Sciatic nerve (tissue), 2 donors: ENCODE measurements at places on chromosomes 5 and 9. TPM values are rescaled to one million over a fixed set of nuclear protein-coding genes. Genes with fewer than 3 reads are reported as not detected.

GRCh38 chr5:12704955-12705354 is 800.7 kb upstream of the CTNND2 start:
- no peak for DNase-seq

- no peak for DNase-seq
Observed at GRCh38 chr5:107604990-107605389, 65.7 kb downstream of the EFNA5 start.

DNA sequence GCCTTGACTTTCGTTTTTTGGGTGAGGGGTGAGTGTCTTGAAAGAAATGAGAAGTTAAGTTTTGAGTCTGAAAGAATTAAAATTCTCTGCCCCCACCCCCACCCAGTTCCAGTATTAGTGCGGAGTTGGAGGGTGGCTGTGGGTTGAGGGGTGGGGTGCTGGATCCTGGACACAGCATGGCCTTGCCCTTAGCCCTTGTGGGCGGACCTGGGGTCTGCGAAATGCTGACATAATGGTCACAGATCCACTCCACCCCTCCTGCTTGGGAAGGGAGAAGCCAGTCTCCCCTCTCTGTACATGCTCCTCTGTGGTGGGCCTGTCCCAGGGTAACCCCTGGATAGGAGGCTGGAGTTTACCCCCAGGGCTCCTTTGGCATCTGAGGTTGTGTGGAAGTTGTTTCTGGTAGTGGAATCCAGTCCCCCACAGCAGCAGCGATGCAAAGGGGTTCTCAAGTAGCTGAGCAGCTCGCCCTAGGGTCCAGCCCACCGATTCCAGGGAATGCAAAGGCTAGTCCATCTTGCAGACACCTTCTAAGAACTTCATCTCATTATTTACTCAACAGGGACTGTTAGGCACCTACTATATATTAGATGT is 42.8 kb upstream of the TCF7 start:
- DNase-seq: no peak

DNA sequence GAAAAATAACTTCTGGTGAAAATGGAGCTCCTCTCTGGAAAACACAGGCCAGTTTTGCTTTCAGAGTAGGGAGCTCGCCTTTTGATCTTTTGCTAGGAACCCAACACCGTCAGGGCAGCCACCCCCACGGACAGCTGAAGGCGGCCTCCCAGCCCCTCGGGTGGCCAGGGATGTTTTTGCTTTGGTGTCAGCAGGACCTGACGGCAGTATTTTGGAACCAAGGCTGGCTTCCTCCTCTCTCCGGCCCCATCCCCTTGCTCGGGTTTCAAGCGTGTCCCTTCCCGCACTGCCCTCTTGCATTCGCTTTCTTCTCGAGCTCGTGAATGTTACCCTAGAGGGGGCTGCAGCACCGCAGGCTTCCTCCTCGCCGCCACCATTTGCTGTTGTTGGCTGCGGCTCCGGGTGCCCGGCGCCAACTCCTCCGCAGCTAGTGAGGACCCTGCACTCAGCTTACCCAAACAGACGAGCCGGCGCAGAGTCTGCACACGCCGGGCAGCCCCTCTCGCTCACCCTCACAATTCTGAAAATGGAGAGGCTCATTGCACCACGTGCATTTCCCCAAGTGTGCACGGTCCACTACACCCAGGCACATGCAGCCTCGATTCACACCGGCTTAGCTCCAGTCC is 35.5 kb upstream of the ADAMTSL1 start:
- DNase-seq: peak; percentile 73

DNA sequence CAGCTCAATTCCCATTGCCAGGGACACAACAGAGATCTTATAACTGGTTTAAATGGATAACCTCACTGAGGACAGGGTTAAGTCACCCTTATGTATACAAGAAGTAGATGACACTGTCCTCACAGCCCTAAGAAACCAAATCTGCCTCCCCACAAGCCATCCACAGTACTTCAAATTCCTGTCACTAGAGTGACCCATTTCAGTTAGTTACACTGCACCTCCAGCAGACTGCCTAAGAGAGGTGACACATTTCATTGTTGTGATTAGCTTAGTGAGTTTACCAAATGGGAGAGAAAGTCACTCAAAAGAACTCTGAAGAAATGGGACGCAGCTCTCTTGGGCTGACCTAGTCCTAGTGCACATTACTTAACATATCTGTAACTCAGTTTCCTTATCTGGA is 53.6 kb upstream of the HTR1A start:
- DNase-seq: no peak

DNA sequence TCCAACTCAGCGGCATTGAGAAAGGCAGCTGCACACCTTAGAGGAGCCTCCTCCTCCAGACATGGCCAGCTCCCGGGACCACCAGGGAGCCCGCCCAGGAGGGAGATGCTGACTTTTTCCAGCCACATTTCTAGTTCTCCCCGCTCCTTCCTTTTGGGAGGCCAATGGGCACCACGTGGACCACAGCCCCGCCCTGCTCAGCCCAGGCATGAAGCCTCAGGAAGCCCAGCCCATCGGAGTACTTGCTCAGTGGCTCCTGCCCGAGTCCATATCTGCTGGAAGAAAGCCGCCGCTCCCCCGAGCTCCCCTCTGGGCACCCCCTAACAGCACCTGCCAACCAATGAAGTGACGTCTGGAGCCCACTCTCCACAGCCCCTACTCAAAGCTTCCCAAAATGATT is 52.4 kb downstream of the SMIM23 start:
- no peak for DNase-seq

DNA sequence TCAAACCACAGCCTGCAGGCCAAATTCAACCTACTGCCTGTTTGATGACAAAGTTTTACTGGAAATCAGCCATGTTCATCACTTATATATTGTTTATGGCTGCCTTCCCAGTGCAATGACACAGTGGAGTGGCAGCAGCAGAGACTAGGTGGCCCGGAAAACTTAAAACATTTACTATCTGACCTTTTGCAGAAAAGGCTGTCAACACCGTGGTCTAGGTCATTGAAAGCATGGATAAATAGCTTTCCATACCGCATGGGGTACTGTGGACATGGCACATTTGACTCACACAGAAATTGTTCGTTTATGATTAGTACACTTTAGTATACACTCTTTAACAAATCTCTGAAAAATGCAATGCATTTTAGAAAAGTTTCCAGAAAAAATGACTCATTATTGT is 298.3 kb upstream of the EFNA5 start:
- DNase-seq: no peak

DNA sequence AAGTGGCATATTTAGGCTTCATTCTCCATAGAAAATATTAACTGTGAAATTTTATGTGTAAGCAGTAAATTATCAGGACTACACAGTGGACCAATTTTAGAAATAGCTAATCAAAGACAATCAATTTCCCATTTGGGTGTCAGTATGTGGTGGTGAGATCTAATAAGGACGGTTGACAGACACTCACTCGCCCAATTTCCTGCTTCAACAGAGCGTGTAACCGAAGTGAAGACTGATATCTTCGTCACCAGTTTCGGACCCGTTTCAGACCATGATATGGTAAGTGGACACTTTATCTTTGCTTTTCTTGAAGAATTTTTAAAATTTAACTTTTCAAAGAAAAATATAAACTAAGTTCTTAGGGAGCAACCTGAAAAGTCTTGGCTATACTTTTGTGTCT is 17.6 kb downstream of the GABRA1 start:
- DNase-seq: no peak

DNA sequence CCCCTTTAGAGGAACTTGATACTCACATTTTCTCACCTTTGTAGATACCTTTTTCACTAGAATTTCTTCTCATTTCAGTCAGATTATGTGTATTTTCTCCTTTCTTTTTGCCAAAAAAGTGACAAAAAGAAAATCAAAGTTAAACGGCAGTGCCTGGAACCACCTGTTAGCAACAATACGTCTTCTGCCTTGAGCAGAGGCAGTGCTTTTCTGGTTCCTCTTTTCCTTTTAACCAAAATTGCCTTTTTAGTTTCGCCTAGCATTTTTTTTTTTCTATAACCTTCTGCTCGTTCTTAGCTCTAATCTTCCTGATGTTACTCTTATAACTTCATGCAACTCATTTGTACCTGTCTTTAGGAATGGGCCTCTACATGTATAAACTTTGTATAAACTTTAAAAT is 26.1 kb downstream of the SMIM32 start:
- no peak for DNase-seq

DNA sequence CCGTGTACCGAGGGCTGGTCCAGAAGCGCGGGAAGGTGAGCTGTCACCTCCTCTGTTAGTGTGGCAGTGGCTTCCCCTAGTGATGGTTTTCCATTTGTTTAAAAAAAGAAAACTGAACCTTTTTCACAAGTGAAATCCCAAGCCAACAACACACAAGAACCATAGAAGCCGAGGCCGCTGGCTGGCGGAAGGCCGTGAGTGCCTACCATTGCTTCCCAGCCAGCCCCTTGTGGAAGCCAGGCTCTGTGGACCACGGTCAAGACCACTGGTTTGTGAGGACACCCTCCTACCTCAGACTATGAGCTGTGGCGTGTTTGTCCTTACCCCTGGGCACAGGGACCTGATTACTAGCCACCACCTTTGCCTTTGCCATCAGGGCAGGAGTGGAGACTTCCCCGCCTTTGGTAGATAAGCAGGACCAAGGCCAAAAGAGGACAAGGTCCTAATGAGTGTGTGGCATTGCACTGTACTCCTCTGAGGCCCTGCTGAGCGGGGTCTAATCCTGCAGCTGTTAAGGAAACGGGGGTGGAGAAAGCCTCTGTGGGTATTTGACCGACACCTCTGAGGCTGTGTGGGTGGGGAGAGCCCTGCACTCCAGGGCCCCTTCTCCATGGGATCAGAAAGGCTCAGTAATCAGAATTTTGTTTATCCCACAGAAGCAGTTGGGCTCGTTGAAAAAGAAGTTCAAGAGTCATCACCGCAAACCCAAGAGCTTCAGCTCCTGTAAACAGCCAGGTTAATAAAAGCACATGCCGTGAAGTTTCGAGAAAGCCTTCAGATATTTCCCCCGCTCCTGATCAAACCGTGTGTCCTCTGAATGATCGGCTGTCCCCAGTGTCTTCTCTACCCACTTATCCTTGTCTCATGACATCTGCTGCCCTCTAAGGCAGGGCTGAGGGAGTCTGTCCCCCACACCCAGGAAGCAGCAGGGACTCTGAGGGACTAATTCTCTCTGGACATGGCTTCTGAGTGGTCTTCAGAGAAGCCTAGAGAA is 4.3 kb downstream of the SURF2 start:
- DNase-seq: no peak

DNA sequence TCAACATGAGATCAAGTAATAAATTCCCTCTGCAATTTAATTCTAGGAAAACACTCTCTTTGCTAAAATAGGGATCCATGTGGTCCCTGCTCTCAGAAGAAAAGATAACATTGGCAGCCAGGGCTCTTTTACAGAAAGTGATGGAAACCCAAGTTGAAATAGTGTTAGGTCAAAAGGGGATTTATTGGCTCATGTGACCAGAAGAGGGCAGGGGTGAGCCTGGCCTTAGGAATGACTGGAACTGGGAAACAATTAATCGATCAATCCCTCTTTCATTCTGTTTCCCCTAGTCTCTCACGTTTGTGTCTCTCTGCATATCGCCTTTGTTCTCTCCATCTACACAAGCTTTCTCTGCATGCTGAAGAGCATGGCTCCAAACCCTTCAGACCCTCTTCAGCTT is 58.3 kb upstream of the ALDH1B1 start:
- no peak for DNase-seq

- no peak for DNase-seq
Observed at GRCh38 chr5:14773588-14773987, 98.0 kb downstream of the ANKH start.

DNA sequence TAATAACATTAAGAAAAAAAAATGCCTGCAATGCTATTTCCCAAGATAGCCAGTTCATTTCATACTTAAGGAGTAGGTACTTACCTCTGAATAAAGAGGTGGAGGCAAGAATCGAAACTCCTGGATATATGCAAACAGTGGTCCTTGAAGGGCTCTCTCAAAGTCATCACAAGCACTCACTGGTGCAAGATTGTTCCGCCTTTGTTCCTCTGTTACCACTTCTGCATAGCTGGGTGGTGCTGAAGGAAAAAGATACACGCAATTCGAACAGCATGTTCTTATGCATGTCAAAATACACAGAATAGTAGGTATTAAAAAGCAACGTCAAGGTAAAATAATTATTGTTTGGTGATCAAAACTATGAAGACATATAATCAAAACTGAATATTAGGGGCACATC is 9.5 kb downstream of the ARRDC3 start:
- DNase-seq: no peak

DNA sequence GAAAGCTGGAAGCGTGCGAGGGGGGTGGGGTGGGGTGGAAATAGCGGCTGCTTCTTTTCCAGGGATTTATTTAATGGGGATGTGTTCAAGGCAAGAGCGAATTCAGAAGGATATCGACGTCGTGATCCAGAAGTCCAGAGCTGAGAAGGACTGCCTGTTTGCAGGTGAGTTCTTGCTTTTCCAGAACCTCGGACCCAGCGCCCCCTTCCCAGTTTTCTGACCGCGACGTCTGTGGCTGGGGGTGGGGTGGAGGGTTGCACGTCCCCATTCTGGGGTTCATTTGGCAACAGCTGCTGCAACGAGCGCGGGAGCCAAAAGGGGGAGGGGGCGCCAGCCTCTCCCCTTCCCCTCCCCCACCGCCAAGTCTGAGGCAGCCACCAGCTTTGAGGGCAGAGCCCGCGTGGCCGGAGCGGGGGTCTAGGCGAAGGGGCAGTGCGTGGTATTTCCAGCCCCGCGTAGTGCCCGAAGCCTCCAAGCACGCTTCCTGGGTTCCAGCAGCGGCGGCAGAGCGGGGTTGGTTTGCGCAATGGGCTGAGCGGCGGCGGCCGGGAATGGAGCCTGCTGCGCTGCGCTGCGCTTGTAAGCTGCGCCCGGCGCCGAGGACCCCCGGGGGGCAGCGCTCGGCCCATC is 701 bp downstream of the PARP8 start:
- peak; percentile 78 for DNase-seq

DNA sequence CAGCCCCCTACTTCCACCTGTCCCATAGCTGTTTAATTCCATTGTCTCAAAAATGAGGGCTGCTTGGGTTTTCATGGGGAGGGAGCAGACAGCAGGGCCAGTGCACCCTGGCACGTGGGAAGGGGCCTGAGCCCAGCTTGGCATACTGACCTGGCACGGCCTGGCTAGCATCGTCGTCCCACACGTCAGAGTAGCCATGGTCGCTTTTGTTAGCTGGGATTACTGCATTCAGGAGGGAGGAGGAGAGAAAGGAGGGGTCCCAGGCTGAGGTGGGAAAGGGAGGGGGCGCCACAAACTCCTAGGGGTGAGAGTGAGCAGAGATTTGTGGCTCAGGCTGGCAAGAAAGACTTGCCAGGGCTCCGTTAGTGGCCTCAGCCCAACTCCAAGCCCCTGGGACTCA is 21.1 kb upstream of the CYSTM1 start:
- no peak for DNase-seq

- DNase-seq: no peak
Observed at GRCh38 chr9:131125038-131125287, 423 bp upstream of the NUP214 start.

HTR4 gene
- total RNA-seq: 0.13 TPM

OGN gene
- 71.7 TPM for total RNA-seq

ANXA2R gene
- total RNA-seq: 5.7 TPM

STK10 gene
- 89.4 TPM for total RNA-seq

P4HA2 gene
- total RNA-seq: 26.9 TPM

CNTNAP3 gene
- total RNA-seq: 10.5 TPM
